ENCODE measurements at places on chromosomes 3 and 15.

DNA sequence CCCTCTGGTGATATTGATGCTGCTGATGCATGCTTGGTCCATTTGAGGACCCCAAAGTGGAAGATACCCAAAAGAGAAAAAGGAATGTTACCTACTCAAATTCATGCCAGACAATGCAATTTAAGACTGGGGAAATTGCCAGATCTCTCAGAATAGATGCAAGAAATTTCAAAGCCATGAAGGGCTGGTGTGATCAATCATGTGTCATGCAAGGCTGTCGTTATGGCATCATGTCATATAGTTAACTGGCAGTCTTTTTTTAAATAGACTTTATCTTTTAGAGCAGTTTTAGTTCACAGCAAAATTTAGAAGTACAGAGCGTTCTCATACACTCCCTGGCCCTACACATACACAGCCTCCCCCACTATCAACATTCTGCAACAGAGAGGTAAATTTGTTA is 53.1 kb upstream of the ABHD2 start:
- DNase-seq: no peak

DNA sequence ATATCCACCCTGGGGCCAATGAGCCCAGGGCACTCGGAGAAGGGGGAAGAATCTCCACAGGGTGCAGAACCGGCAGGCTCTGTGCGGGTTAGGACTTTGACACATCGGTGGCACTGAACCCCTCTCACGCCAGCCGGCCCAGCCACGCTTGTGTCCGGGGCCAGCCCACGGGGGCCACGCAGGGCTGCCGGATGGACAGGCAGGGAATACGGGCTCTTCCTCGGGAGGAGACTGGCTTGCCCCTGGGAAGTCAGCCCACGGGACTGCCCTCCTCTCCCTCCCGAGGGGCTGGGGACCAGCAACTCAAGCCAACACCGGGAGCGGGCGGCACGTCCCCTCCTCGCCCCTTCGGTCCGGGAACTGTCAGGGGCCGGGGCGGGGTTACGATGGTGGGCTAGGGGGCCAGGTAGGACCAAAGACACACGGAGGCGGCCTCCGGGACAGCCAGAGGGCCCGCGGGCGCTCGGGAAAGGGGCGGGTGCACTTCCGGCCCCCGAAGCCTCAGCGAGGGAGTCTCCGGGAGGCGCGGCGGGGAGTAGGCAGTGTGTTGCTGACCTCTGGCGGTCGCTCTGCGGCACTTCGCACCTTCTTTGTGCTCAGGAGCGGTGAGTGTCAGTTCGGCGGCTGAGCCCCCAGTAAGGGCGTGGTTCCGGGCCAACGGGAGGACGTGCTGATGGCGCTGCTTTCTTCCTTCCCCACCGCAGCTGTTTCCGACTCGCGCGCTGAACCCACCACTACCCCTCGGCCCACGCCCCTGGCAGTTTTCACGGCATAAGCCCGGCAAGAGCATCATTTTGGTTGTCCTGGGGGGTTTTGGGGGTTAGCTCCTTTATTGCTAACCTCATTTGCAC is 5.1 kb upstream of the CYP8B1 start:
- peak; percentile 87 for DNase-seq

DNA sequence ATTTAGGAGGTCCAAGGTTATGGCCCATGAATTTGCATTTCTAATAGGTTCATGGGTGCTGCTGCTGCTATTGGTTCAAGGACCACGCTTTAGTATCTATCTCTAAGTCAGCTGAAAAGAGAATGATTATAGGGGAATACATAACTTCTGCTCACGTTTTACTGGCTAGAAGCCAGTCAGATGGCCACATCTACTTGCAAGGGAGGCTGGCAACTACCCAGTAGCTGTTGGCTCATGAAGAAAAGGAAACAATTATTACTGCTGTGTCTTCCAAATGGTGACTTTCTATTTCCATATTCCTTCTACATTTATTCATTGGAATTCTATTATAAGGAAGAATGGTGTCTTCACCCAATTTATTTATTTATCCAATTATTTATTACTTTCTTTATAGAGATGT is 54.2 kb downstream of the SLC25A36 start:
- no peak for DNase-seq

GRCh38 chr3:150098621-150099020 is 127.9 kb upstream of the PFN2 start:
- DNase-seq: no peak

GRCh38 chr3:155101398-155101797 is 21.3 kb downstream of the MME start:
- DNase-seq: no peak

DNA sequence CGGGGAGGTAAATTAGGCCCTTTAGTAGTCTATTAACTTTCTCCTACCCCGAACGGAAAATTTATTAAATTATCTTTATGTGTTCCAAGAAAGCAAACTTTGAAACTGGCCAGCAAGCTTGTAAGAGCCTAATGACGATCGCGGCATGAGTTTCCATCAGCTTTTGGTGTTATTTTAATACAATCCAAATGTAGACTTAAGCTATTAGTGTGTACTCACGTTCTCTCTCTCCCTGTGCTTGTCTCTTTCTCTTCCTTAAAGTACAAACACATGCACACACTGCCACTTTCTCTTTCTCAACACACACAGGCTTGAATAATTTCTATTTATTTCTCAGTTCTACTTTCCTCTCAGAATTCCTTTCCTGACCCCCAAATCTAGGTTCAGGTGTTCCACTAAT is 108.8 kb upstream of the MME start:
- DNase-seq: no peak

DNA sequence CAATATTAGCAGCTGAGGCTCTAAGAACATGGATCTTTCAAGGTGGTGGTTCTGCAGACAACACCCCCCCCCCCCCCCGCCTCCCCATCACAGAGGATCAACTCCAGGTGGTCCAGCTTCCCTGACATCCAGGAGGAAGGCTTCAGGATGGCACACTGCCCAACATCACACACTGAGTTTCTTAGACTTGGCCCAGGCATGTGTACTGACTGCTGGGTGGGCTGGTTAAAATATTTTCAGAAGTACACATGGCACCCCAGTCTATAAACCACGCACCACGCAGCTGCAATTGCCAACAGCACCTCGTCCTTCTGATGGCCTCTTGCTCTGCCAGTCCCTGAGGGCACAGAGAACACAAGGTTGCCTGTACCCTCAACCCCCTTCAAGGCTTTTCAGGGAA is 22.1 kb downstream of the SRPRB start:
- no peak for DNase-seq

DNA sequence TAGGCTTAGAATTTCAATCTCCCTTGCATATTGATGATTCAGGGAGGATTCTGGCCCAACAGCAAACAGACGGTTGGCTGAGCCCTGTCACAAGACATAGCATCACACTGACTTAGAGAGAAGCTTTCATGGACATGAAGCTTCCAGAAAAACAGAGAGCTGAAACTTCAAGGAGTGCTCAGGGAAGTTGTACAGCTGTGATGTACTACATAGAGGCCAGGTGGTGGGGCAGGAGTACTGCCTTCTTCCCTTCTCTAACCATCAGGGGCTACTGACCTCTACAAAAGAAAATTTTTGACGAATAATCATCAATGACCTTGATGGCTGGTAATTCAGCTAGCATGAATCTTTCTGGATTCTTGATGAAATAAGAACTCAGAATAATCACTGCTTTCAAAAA is 378.5 kb downstream of the ERC2 start:
- DNase-seq: no peak
